Left ventricle myocardium superior (tissue), 1 donor: ENCODE measurements at places on chromosomes 12 and 14. TPM values are rescaled to one million over a fixed set of nuclear protein-coding genes. Genes with fewer than 3 reads are reported as not detected.
A peak's percentile ranks its signal among the peaks of the same experiment; 100 is the strongest.

The WNT1 gene
- total RNA-seq, result not detected

The PIGH gene
- 11.2 TPM for total RNA-seq

The OR6C2 gene
- not detected for total RNA-seq

The VWF gene
- 275 TPM for total RNA-seq

GRCh38 chr14:79473651-79474050 is 737.7 kb downstream of the DIO2 start:
- no peak for DNase-seq

- DNase-seq, result no peak
Observed at GRCh38 chr12:45543887-45544286, 185.6 kb upstream of the ARID2 start.

DNA sequence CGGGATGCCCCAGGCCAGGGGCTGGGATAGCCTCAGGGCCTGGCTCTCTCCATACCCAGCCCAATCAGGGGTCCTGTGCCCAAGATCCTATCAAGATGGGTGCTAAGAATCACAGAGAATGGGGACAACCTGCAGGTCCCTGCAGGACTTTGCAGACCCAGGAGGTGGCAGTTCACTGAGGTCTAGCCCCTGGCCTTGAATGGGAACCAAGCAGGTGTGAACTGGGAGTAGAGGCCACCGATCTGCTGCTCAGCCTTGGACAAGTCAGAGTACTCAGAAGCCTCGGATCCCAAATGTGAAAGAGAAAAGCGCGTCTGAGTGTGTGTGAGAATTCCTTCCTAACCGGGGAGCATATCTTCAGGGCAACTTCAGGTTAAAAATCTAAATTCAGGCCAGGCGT is 76.2 kb downstream of the ARL6IP4 start:
- DNase-seq, result no peak

GRCh38 chr14:52091928-52092327 is 23.1 kb upstream of the NID2 start:
- DNase-seq, result no peak

GRCh38 chr12:77220586-77220985 is 155.2 kb upstream of the E2F7 start:
- DNase-seq, result no peak

GRCh38 chr14:104285508-104285840 is 147.1 kb downstream of the KIF26A start:
- peak; percentile 15 for DNase-seq

DNA sequence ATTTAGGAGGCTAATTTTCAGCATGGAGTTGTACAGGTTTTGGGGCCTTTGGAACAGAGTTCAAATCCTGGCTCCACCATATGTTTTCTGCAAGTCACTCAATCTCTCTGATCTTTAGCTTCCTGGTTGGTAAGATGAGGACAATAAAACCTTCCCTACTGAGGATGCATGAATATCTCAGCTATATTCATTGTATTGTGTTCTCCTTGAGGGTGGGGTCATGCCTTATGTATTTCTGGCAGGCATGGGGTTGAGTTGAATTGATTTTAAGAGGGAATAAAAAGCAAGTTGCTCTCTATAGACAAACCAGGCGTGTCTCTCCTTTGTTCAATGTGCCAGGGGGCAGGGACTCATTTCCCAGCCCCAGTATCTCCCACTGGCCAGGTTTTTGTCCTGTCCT is 173.1 kb downstream of the C12orf75 start:
- no peak for DNase-seq

The KRT74 gene
- total RNA-seq, result not detected

The TAS2R46 gene
- 0.27 TPM for total RNA-seq

GRCh38 chr14:89660166-89660565 is 243.1 kb upstream of the FOXN3 start:
- no peak for DNase-seq

The SSPN gene
- 56.4 TPM for total RNA-seq

The PTCSC3 gene
- total RNA-seq, result not detected

- no peak for DNase-seq
Observed at GRCh38 chr12:110821917-110822316, 24.9 kb upstream of the CCDC63 start.

DNA sequence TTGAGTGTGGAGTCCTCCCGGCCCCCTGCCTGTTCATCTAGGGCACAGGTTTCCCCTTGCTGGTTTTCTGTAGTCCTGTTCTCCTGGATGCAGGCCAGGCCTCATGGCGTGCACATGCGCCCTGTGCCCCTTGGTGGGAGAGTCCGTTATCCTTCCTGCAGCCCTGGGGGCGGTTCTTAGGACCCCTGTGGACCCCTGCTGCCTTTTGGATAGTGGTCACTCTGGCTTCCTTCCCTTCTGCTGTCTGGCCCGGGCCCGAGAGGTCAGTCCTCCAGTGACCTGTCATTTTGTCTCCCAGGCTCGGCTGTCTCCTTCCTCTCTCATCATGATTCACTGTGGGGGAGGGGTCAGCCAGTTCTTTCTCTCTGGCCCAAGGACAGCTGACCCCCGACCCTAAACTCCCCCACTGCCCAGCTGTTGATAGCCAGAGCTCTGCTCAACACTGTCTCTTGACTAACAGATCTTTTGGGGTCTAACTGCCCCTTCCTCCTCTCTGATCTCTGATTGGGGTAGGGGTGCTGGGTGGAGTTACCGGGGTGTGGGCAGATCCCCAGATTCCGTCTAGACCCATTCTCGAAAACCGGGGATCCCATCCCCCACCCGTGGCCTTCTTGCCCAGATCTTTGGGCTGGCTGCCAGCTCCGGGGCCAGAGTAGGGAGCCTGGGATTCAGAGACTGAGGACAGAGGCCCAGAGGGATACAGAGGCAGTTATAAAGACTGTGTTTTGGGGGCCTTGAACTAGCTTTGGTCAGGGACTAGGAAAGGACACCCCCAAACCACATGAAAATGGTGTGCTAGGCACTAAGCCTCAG is 7.0 kb downstream of the CCND2 start:
- peak; percentile 87 for DNase-seq

- no peak for DNase-seq
Observed at GRCh38 chr12:15794836-15795235, 5.6 kb upstream of the EPS8 start.

DNA sequence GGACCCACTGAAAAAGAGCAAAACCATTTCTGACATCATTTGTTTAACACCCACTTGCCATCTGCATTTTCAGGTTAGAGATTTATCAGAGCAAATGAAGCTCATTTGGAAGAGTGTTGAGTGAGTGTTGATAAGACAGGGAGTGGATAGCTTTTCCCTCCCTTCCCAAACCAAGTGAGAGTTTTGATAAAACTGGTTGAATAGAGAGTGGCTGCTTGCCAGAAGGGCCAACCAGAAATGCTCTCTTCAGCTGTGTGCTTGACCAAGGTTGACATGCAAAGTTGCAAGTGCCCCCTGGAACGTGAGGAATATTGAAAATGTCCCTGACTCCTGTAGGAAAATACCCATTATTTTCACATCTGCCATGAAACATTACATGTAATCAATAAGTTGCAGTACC is 1487.0 kb upstream of the FLRT2 start:
- no peak for DNase-seq

- no peak for DNase-seq
Observed at GRCh38 chr14:95270203-95270602, 49.5 kb downstream of the CLMN start.

- no peak for DNase-seq
Observed at GRCh38 chr12:97194546-97194945, 268.1 kb upstream of the RMST start.

The PAPLN gene
- 3.2 TPM for total RNA-seq

- DNase-seq, result no peak
Observed at GRCh38 chr12:80838024-80838658, 99.6 kb downstream of the LIN7A start.

GRCh38 chr14:88605594-88605993 is 42.8 kb downstream of the ZC3H14 start:
- no peak for DNase-seq

GRCh38 chr12:106068296-106068695 is 70.5 kb downstream of the NUAK1 start:
- DNase-seq, result no peak

The ART4 gene
- total RNA-seq, result 3.3 TPM

- no peak for DNase-seq
Observed at GRCh38 chr12:15274561-15274967, 47.7 kb upstream of the PTPRO start.

DNA sequence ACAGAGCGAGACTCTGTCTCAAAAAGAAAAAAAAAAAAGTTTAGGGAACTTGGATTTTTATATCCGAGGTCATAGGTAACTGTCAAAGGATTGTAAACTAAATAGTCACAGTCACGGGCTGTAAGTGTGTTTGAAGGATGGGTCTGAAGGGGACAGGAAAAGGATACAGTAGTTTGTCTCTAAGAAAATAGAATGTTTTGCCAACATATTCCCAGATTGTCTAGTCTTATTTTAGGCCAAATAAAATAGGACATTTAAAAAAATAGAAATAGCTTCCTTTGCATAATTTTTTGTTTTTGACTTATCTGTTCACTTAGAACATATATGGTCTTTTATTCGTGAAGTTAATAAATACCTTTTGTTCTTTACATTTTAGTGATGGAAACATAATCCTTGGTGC is 24.2 kb upstream of the REP15 start:
- DNase-seq, result no peak

DNA sequence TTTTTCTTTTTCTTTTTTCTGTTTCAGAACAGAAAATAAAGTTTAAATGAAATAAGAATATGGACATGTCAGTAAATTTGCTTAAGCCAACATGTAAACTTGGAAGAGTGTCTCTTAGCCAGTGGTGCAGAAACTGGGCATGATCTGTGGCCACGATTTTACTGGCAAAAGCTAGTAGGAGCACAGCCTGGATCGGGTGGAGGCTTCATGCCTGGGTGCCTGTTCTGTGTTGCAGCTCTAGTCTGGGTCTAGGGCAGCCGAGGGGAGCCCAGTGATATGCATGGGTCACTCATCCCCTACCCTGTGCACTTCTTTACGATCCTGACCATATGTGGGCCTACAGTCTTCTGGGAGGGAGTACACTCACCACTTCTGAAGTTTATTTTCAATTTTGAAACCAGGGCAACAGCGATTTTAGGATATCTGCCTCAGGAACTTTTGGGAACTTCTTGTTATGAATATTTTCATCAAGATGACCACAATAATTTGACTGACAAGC is 45.6 kb upstream of the SMCO2 start:
- no peak for DNase-seq

DNA sequence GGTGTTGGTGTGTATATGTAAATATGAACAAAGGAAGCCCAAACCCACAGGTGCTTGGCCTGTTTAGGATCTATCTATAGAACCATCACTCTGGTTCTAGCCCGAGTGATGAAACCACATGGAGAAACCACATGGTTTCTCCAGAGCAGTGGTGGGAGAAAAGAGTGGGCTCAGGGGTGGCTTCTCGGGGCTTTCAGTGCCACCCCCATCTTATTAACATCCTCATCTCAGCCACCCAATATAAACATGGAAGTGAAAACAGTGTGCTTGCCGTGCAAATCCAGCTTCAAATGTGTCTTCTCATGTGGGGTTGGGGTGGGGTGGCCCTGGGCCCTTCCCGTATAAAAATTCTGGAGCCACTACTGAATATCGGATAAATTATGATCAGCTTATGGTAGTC is 109.0 kb downstream of the STAB2 start:
- no peak for DNase-seq

GRCh38 chr14:30355431-30355913 is 203.5 kb upstream of the G2E3 start:
- no peak for DNase-seq

The TBC1D30 gene
- total RNA-seq, result 0.47 TPM

DNA sequence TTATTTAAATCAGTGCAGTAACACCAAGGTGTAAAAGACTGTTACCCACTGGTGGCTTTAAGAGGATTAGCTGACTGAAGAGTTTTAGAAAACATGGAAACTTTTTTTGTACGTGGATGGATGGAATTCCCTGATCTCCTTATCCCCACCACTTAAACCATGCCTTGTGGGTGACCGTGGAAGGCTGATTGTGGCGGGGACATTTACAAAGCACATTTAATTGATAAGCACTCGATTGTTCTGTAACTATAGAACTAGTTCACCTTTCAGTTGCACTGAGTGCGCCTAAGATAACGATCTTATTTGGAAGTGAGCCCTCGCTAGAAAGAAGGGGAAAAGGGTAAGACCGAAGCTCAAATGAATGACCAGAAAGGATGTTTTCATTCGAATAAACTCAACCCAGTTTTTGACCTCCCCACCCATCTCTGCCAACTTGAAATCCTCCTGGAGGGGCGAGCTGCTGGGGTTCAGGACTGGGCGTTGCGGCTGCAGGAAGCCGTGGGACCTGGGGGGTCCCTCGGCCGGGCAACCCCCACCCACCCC is 688 bp upstream of the RASSF3 start:
- DNase-seq, result no peak

DNA sequence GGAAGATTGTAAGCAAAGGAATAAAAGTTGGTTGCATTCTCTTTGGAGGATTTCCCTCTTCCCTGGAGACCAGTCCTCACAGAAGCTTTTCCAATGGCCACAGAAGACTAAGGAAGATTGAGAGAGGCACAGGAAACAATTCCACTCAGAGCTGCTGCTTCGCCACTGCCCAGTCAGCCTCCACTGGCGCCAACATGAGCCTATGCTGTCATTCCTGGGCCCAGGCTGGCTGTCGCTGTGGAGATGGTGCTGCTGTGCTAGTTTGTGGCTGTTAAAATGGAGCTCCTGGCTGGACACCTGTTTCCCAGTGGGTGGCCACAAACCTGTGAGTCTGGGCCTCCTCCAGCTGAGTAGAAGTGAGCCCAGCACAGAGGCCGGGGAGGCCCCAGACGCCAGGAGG is 6.6 kb downstream of the P2RX7 start:
- DNase-seq, result no peak

The IL23A gene
- not detected for total RNA-seq

- no peak for DNase-seq
Observed at GRCh38 chr12:67517181-67517887, 131.2 kb upstream of the DYRK2 start.

- DNase-seq, result peak; percentile 71
Observed at GRCh38 chr12:49548822-49549648, 10.2 kb downstream of the KCNH3 start.

GRCh38 chr12:66920205-66920604 is 241.3 kb upstream of the GRIP1 start:
- DNase-seq, result no peak

- DNase-seq, result no peak
Observed at GRCh38 chr12:14452865-14453264, 87.4 kb downstream of the ATF7IP start.

DNA sequence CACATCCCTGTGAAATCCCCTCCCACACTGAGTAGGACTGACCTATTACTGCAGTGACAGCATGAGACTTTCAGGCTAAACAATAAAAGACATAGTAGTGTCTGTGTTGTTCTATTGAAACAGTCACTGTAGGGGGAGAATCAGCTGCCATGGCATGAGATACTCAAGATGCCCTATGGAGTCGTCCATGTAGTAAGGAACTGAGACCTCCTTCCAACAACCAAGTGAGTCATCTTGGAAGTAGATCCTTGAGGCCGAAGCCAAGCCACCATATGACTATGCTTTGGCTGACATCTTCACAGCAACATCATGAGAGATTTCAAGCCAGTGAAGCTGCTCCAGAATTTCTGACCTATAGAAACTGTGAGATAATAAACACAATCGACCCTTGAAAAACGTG is 12.1 kb upstream of the LRP6 start:
- no peak for DNase-seq
